Fibroblast of the aortic adventitia (primary cell): ENCODE measurements at places on chromosomes 4 and X. TPM values are rescaled to one million over a fixed set of nuclear protein-coding genes. Genes with fewer than 3 reads are reported as not detected.

GJB1 gene
- total RNA-seq = not detected in 2 replicates

CFAP47 gene
- total RNA-seq = not detected in 2 replicates

PDLIM3 gene
- total RNA-seq = 3.0 and 10.1 TPM in 2 replicates

TMSB15A gene
- total RNA-seq = 1.4 TPM in 1 of 2 replicates, not detected in the other

MAPK10 gene
- 48.2 and 69.6 TPM in 2 replicates for total RNA-seq

GAGE1 gene
- total RNA-seq = not detected in 2 replicates

PALLD gene
- 15.5 and 52.1 TPM in 2 replicates for total RNA-seq

DNA sequence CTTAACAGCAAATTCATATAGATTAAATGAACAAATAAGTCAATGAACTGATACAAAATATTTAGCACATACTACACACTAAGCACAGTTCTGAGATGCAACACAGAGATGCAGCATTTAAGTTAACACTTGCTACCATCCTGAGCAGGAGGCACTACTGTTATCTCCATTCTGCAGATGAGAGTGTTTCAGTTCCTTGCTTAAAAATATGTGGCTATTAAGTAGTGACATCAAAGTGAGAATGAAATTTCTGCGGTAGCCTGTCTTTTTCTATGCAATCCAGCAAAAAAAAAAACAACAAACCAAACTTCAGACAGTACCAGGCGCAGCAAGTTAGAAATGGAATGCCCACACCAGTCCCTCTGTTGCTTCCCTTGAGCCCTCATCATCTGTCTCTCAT, 90.8 kb downstream of the SHISA3 start:
- no peak for DNase-seq

DNA sequence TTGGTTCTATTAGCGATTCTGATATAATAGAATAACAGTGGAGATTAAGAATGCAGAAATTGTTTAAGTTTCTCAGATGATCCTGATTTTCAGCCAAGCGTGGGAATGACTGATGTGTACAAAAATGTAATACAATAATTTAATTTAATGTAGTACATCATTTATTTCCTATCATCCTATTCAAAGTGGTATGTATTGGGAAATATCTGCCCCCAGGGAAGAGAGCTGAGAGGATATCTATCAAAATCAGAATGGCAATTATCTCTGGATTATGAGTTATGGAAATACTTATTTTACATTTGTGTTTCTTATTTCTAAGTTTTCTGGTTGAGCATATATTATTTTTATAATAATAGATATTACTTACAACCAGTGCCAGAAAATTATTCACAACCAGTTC, 3.9 kb downstream of the FABP2 start:
- no peak for DNase-seq

GRCh38 chrX:97609938-97610337, 726.2 kb downstream of the RPA4 start:
- no peak for DNase-seq

GRCh38 chr4:98996765-98997068, 1.2 kb downstream of the METAP1 start:
- no peak for DNase-seq

DNA sequence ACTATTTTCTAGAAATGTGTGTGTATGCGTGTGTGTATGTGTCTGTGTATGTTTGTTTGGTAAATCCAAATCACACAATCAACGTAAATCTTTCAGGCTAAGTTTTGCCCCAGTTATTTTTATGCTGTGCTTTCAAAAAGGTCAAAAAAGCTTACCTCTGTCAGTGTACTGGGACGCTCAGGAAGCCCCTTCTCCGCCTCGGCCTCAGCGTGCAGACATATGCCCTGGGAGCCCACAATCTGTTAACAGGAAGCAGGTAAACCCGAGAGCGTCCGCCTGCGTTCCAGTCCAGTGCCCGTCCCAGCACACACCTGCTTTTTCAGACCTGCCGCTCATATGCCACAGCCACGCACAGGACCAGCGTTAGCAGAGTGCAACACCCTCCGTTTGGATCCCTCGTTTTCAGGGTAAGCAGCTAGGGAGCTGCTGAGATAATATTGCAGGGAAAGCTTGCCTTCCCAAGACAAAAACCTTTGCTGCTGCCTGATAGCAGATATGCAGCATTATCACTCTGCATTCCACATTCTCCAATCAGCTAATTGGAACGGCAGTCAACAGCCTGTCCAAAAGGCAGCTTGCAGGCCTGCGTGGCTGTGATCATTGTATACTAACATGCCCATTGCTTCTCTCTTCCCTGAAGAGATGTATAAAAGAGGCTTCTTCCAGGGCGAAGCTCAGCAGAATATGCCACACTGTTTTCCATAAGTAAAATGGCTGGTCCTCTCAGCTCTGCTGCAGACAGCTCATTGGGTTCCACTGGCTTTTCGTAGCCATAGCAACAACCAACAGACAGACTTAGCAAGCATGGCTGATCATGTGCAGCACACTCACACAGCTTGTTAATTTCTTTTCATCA, at the start of gene SORBS2:
TSS of gene SORBS2 (minus strand) at position 686 of the 856 bp plus-strand sequence. CDS start 121,623 bp downstream, outside the sequence.
- peak; percentile 58 for DNase-seq

DNA sequence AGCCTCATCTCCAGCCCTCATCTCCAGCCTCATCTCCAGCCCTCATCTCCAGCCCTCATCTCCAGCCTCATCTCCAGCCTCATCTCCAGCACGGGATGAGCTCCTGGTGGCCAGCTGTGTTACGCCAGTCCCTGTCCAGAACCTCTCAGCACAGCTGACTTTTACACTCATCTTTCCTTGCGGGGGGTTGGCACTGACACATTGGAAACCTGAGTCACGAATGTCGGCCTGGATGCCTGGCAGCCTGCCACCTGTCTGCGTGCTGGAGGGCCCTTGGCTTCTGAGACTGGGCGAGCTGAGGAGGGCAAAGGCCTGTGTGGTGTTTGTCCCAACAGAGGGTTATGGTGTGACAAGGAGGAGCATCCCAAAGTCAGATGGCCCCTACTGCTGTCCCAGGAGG, 66.1 kb upstream of the HGFAC start:
- DNase-seq = peak; percentile 42

DNA sequence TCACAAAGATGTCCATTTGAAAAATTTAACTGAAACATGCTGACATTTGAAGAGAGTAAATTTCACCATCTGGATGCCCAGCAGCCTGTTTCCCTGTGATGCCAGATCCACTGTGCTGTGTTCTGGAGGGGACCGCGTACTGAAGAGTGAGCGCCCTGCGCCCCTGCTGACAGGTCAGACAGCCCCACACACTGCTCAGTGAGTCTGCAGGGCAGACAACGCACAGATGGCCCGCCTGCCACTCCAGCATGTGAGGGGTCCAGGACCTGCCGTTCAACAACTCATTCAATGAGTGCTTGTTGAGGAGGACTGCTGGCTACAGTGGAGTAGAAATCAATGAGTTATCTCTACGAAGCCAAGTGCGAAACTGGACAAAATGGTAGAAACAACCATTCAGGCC, 49.2 kb downstream of the FGFRL1 start:
- no peak for DNase-seq

DNA sequence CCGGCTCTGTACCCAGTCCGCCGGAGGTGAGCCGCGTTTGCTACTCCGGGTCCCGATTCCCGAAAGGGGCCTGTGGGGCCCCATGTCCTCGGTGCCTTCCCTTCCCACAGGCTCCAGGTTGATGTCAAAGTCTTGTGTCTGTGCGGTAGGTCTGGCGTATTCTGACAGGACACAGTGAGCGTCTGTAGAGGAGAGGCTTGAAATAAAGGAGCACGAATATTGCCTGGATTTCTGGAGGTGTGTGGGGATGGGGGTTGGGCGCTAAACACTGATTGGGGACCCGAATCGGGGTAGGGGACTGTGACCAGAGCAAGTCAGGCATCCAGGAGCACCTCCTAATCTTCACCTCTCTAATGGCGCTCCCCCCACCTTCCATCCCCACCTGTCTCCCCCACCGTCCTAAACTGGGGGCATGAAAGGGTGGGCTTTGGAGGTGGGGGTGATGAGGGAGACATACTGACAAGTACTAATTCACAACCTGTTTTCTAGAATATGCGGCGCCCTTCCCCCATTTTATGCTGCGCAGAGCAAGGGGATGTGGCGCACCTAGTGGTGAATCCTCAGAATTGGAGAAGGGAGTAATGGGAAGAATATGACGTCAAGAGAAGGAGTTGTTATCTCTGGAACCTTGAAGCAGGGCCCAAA, 855 bp downstream of the GPRASP2 start:
- DNase-seq = peak; percentile 72

- DNase-seq = no peak
These were observed 88.5 kb downstream of the PPP2R2C start for GRCh38 chr4:6383929-6384328.

DNA sequence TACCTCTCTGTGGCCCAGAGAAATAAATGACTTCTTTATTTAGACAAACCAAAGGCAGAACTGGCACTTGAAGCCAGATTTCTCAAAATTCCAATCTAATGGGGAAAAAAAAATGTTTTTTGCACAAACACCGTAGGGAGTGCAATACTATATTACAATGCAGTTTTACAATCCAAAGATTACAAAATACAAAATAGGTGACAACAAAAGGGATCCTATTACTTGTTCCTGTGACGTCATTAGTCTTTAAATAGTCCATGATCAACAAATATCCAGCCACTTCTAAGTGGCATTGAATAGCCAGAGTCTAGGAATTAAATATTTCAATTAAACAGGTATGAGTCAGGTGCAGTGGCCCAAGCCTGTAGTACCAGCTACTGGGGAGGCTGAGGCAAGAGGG, 3.0 kb upstream of the APBB2 start:
- no peak for DNase-seq

DNA sequence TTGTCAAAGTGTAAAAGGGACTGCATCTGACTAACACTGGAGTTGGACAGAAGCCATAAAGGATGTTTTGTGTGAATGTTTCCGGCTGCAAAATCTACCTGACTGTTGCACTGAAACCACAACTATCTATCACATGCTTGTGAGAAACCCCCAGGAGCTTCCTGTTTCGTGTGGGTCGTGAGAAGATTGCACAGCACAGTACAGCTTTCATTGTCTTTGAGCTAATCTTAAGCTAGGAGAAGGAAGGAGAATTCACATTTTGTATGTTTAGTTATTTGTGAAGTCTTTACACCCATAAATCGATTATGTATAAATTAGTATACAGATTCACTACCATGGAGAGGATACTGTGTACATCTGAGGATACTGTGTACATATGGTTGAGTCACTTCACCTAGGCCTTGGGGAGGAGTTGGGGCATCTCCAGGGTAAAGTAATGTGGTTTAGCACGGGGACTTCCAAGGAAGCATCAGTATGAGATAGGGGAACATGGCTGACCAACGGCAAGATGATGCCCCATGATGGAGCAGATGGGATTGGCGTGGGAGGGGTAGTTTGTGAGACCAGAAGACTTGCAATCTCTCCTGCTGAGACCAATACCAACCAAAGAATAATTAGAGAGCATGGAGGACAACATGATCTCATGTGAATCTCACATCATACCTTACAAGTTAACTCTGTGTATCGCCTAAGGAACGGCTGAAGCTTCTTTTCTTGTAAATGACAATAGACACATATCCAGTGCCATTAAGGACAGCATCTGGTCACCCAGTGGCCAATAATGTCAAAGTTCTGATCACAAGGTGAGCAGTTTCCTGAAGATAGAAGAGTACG, 43.1 kb upstream of the FAM9C start:
- DNase-seq = peak; percentile 31

DNA sequence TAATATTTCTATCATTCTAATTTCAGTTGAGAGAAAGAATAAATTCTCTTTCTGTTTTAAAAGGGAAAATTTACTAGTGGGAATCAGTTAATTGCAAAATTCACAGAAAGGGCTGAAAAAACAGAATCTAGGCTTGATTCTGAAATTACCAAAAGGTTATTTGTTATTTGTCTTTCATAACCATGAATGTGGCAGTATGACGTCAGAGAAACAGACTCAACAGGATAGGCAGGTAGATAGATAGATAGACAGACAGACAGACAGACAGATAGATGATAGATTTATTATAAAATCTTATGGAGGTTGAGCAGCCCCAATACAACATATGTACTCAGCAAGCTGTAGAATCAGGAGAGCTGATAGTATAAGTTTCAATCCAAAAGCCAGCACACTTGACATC, 311.0 kb downstream of the ADAM29 start:
- no peak for DNase-seq

DNA sequence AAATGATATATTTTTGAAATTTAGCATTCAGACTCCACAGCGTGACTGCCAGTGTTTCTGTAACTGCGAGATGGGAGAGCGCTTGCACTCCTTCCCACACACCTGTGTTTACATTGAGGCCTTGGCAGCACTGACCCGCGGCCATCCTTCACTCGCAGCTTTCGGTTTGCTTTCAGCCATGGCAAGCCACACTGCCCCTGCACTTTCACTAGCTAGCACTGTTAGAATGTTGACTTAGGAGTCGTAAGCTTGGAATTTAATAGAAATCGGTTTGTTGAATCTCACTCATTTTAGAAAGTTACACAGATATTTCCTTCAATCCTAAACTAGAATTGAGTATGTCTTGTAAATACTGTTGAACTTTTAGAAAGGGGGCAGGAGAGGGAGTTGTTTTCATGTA, 136.2 kb downstream of the CFAP299 start:
- no peak for DNase-seq

DNA sequence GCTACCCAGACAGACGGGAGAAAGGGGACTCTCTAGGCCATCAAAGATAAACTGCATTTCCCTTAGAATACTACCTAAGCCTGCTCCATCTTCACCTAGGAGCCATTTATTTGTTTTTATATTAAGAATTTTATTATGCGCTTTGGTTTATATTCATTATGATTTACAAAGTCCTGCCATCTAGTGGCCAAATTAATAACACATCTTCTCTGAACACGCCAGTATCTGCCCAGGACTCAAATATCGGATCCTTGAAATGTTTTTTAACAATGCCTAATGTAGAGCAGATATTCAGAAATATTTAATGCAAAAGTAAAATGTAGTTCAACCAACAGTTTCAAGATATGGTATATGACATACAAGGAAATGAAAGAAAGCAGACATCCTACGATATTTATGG, 20.8 kb upstream of the PRPS2 start:
- DNase-seq = peak; percentile 55

DNA sequence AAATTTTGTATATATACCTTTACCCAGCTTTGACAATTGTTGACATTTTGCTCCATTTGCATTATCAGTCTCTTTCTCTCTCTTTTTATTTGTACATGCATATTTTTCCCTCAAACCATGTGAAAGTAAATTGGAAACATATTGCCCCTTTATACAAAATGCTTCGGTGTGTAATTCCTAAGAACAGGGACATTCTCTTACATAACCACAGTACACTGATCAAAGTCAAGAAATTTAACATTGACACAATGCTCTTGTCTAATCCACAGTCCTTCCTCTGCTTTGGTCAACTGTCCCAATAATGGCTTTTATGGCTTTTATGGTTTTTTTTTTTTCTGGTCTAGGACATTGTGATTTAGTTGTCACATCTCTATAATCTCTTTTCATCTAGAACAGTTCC, 9.5 kb upstream of the SMS start:
- DNase-seq = no peak

- DNase-seq = no peak
These were observed 178.7 kb upstream of the MAGEE2 start for GRCh38 chrX:75963774-75964173.

DNA sequence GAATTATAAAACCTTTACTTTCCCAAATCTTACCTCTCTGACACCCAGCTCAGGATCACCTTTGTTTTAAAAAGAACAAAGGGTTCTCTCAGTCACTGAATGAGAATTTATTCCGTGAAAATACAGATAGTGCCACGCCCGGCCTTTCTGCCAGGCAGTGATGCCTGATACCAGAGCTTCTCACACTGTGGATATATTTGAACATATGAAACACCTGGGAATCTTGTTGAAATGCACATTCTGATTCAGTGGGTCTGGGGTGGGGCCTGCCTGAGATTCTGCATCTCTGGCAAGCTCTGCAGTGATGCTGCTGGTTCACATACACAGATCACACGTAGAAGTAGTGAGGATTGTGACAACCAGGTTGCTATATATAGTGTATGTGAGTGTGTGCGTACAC, 46.0 kb downstream of the ELOVL6 start:
- DNase-seq = no peak
